ENCODE measurements at places on chromosomes 7 and 10.

DNA sequence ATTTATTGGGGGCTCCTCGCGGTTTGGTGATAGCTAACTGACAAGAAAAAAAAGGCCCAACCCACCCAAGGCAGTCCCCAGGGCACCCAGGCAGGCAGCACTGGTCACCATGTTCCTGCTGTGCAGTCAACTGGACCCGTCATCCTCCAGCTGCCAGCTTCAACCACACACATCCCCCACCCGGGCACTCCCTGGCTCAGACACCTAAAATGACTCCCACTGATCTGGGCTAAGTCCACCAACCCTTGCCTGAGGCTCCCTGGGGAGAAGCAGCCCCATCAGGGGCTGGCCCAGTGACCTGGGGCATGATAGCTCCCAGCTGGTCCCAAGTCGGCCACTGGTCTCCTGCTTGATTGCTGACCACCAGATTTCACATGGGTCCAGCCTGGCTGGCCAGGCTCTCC, 161.8 kb downstream of the NRF1 start:
- no peak for DNase-seq

DNA sequence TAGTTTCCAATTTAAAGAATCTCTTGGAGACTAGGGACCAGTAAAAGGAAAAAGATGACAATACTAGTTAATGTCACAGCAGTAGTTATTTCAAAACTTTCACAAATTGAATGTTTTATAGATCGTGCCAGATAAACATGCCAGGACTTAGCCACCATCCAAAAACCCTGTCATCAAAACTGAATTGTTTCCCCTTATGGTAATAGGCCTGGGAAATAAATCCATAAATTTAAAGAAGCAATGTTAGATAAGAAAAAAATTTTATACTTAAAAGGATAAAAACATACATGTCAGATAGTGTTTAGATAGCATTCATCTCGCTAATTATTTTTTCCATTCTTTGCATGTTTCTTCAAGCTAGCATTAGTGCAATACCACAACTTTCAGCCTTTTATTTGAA, 71.2 kb downstream of the SUGCT start:
- DNase-seq, result no peak

- no peak for DNase-seq
Observed at GRCh38 chr7:23014681-23015080, 751 bp upstream of the HYCC1 start.

- peak; percentile 51 for DNase-seq
Observed at GRCh38 chr7:128352153-128352537, 8.4 kb upstream of the RBM28 start.

DNA sequence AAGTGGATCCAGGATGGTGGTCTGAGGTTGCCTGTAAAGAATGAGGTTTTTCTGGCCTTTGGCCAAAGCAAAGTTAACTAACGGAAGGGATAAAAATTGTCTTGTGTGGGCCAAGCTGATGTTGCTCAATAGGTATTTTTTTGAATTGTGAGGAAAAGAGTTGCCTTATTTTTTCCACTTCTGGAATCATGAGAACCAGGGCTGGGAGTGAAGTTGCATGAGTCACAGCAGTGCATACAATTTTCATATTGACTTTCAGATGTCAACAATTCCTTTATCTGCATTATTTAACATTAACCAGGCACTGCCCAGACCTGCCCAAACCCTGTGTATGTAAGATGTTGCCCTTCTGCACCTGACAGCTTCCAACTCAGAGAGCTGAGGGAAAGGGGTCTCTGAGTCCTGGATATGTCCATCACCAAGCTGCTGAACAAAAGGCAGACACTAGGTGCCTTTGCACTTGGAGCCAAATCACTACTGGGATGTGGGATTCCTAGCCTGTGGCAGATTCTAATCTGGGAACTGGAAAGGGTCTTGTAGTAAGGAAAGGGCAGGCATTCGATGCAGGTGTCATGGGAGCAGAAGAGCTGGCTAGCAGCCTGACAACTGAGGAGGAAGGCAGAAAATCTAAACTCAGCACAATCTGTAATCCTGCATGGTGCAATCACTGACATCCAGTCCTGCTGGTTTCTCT, 52.3 kb upstream of the SLC35B4 start:
- peak; percentile 97 for DNase-seq

DNA sequence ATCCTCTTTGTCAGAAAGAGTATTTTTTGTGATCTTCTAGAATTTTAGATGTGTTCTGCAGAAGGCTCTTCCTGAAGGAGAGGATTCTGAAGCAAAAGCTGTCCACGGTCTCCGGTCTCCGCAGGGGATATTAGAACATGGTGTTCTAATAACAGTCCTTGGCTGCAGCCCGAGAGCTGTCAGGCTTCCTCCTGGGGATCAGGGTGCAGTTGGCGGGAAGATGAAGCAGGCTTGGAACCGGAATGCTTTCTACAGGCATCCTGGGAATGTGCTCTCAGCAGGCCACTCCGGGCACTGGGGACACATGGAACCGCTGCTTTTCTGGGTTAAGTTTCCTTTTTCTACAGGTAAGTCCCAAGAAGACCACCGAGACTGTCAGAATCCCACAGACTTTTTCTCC, 118.6 kb upstream of the PARD3 start:
- peak; percentile 28 for DNase-seq

DNA sequence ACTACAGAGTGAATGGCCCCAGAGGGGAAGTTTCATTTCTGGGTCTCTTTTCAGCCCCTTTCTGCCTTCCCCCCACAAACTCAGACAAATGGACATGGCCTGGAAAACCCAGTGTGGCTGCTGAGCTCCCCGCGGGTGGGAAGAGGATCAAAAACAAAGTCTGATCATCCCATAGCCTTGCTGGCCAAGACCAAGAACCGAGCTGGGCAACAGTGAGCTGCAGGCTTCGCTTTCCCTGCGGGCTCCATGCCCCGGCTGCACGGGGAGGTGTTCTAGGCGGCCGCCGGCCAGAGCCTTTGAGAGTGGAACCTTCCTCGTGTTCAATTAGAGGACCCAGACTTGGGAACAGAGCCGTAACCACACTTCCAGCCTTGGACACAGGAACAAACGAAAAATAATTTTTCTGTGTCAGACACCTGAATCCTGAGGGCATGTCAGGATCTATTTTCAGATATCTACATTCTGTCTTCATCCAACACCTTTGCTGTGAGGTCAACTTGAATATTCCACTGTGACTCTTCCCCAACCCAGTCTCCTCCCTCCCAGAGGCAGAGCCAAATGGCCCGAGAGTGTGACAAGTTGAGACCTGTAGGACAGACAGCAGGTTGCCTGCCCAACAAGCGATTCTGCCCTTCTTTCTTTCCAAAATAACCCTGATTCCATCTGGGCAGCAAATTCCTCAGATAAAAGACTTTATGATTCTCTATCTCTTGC, 26.0 kb downstream of the WDR86 start:
- DNase-seq, result no peak

- no peak for DNase-seq
Observed at GRCh38 chr7:23928418-23928775, 218.4 kb downstream of the STK31 start.

DNA sequence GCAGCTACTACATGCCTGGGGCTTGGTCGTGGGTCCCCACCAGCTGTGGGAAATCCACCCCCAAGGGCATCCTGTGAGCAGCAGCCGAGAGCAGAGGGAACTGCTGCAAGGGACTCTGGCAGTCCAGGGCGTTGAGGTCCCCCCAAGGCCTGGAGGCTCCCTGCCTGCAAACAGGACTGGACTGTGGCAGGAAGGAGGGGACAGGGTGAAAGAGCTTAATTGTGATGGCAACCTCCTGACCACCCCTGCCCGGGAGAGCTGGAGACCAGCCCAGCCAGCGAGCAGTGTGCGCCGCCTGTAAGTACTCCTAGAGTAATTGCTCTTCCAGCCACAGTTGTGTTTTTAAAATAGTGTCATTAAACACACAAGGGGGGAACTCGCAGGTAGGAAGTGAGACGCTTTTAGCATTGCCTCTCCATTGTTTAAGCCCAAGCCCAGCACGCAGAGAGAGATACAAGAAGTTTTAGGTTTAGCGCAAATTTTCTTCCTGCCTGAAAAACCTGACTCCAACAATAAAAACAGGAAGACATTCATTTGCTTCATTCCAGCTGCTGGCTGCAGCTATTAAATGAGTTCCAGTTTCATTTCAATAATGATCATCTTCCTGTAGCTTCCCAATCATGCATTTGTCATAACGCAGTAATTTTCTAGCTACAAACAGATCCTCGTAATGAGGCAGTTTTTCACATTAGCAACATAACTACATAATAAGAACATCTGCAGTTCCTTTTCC, 111.1 kb downstream of the EBF3 start:
- DNase-seq, result no peak

DNA sequence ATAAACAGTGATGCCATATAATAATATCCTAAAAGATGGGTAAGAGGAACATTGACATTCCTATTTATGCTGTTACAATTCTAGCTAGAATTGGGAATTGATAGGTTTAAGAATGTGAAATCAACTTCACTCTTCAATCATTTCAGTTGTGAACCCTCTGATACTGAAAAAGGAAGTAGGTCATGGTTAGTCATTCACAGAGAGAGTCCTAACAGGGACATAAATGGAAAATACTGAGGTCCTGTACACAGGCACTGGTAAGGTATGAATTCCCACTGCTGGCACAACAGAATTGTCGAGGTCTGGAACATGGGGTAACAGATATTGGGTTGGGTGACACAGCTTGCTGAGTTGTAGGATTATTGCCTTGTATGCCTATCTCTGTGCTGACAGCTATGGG, 289.4 kb upstream of the LRRN3 start:
- no peak for DNase-seq

DNA sequence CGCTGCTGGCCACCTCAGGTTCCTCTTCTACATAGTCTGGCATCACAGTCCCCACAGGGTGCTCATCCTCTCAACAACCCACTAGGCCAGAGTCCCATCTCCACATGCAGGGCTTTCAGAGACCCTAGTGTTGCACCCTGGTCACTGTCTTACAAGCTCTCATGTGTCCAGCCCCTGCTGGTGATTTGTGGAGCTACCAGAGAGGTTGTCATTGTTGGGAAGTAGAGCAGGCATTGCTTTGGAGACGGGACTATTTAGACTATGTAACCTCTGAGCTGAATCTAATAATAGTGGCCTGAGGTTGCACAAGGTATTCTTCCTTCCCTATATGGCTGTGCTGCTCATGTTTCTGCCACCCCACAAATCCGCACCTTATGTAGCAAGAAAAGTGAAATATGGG, 135.3 kb upstream of the VWC2 start:
- DNase-seq, result no peak

DNA sequence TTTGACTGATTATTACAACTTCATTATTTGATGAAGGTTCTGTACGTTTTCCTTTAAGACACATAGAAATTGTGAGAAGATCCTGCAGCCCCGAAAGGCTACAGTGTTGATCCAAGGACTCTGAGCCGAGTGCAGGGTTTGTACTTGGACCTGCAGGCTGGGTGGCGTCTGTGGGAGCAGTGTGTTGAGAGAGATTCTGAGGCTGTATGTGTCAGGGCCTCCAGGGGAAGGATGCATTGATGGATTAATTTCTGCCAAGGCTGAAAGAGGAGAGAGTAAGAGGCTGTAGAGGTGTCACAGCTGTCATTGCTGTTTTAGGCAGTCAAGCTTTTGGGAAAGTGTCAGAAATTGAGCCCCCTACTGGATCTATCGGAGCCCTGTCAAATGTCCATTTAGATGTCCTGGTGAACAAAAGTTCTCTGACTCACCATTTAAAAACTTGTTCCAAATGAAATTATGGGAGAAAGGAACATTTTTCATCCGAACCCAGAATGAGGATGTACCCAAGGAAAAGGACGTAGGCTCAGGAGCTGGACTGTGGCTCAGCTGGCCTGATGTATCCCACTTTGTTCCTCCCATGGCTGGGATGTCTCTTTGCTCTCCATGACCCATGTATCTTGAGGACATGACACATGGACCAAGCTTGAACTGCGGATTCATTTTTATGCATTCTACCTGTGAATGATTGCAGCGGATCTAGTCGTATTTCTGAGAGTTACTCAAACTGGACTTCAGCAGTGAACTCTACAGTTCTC, 102.2 kb downstream of the TCF7L2 start:
- DNase-seq, result peak; percentile 36

- DNase-seq, result no peak
Observed at GRCh38 chr7:141999058-141999623, 3.5 kb downstream of the MGAM start.

DNA sequence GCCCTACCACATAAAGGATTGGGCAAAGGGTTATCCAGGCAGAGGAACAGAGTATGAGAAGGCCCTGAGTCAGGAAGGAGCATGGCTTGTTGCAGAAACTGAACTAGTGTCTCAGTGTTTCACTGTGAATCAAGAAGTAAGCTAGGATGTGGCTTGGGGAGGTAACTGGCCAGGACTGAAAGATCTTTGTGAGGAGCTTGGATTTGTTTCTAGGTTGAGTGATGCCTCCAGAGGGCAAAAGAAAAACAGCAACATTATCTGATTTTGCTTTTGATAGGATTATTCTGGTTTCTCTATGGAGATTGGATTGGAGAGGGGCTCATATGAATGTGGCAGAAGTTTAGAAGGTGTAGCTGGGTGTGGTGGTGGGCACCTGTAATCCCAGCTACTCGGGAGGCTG, 137.9 kb upstream of the HDAC9 start:
- DNase-seq, result no peak

DNA sequence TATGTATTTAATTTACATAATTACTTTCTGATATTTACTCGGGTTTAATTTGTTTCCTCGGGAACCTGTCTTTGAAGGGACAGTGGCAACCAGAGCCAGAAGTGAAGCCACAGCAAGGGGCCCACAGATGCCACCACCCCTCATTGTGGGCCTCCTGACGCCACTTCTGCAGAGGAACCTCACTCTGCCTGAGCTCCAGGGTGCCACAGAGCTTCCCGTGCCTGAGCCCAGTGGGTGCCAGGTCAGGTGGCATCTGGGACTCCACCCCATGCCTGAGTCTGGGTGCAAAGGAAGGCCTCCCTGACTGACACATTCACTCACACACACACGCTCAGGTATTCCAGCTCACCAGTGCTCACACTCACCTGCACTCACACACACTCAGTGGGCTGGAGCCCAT, 213.7 kb downstream of the GRID1 start:
- DNase-seq, result no peak

GRCh38 chr10:18659819-18660535, 746 bp downstream of the ARL5B start:
- peak; percentile 47 for DNase-seq

- peak; percentile 75 for DNase-seq
Observed at GRCh38 chr10:100562008-100562672, 26.4 kb downstream of the HIF1AN start.

DNA sequence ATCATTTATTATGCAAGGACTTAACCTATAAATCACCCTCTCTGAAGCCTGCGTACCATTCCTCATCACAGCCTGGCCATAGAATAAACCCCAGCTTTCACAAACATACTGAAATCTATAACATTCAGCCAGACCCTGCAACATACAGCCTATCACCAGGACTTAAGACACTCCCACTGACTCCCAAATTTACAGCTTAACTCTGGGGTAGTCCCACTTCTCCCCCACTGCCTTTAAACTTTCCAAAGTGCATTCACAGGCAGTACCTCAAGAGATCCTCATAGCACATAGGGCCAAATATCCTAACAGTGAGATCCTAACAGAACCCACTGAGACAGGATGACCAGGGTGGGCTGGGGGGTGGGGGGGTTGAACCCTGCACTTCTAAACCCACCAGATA, 3.5 kb downstream of the LDB1 start:
- DNase-seq, result no peak

- DNase-seq, result no peak
Observed at GRCh38 chr7:38806912-38807311, 102.1 kb downstream of the VPS41 start.
